ENCODE measurements at places on chromosomes 2 and 18. TPM values are rescaled to one million over a fixed set of nuclear protein-coding genes. Genes with fewer than 3 reads are reported as not detected.
A peak's percentile ranks its signal among the peaks of the same experiment; 100 is the strongest.

Gene ADAM23
- 0.67 TPM for total RNA-seq

Gene NAT8
- total RNA-seq: not detected

GRCh38 chr2:161571051-161571429 is 53.2 kb upstream of the SLC4A10 start:
- DNase-seq: no peak

- no peak for DNase-seq
Observed at GRCh38 chr2:7725850-7726242, 808.6 kb downstream of the RNF144A start.

DNA sequence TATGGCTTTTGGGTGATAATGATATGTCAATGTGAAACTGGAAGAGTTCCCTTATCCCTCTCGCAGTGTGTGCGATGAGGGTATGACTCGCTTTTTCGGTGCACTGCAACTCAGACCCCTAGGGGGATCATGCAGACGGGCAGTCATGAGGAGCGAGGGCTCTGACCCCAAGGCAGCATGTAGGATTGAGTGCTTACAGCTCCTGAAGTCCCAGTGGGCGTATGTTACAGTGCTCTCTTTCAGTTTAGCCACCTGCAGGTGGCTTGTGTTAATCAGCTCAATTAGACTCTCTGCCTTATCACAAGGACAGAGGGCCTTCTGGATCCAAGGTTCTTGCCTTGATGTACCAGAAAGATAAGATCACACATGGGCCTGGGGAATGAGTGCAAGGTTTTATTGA is 1269.9 kb upstream of the GYPC start:
- no peak for DNase-seq

Gene IKZF2
- 3.0 TPM for total RNA-seq

Gene SCN3A
- total RNA-seq: 0.44 TPM

Gene VIT
- 0.20 TPM for total RNA-seq

- DNase-seq: no peak
Observed at GRCh38 chr2:199977984-199978415, 22.6 kb downstream of the MAIP1 start.

Gene FAM237A
- not detected for total RNA-seq

GRCh38 chr2:105690566-105690965 is 54.1 kb upstream of the NCK2 start:
- DNase-seq: no peak

DNA sequence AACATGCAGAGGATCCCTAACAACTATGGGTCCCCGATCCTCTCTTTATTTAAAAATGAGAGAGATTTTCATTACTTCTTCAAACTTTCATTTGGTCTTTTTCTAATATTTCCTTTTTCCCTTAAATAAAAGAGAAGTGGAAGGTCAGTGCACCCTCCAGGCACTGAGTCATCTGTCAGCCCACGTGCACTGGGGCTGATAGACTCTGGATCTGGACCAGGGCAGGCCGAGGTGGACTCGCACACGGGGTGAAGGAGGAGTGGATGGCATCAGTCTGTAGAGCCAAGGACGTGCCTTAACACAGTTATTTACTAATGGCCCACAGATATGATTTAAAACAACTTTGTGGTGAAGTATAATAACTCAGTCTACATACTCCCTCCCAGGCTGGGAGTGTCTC is 214.4 kb upstream of the TMEM200C start:
- no peak for DNase-seq

GRCh38 chr2:100599566-100599965 is 36.8 kb downstream of the PDCL3 start:
- no peak for DNase-seq

DNA sequence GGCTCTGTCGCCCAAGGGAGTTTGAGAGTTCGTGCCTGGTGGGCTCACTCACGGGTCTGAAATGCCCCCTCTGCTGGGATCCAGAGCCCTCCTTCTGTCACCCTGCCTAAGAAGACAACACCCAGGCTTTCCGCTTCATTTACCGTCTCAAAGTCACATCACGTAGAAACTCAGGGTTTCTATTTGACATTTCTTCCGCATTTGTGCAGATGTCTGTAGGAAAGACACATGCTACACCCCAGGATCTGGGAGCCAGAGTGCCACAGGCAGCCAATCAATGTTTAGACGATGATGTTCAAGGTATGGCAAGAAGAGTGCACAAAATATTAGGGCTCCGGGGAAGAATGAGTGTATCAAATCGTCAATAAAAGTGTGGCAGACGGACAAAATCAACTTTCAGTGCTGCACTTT is 24.4 kb upstream of the ACKR3 start:
- DNase-seq: no peak

Gene RUFY4
- total RNA-seq: not detected

GRCh38 chr18:50507120-50507590 is 52.7 kb upstream of the MAPK4 start:
- peak; percentile 27 for DNase-seq

DNA sequence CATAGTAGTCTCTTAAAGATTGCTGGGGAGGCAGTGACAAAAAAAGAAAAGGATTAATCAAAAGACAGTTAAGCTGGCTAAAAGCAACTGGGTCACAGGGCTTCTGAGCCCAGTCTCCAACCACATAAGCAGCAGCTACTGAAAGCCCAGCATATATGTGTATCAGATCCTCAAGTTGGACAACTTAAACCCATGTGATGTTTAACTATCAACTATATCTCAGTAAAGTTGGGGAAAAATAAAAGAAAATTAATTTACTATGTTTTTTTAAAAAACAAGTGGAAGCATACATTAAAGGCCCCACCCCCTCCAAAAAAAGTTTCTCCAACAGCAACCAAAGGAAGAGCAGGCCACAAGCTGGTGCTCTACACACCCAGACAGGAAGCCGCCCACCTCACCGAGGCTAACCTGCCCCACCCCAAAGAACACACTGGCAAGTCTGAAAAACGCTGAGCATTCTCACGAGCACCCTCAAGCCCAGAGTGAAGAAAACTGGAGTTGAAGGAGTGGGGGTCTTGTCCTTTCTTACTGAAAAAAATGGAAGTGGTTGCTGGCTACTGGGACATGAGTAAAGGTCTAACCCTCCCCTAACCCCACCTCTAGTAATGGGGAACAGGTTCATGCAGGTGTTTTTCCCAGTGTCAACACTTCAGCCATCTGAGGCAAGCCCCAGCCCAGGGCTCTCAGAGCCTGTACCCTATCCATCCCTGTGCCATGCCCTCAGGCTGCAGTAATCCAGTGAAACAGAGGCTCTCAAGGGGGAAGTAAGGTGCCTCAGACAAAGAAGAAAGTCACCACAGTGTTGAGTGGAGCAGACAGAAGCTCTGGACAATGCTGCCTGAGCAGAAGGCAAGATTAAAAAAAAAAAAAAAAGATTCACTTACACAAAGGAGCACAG is 106.3 kb downstream of the GYPC start:
- no peak for DNase-seq

- no peak for DNase-seq
Observed at GRCh38 chr2:229170916-229171315, 100.2 kb downstream of the PID1 start.

Gene GPR155
- 7.1 TPM for total RNA-seq

All from pancreas (tissue), 10 donors.